Subcutaneous preadipocyte (primary cell): ENCODE measurements at places on chromosomes 12 and 14. TPM values are rescaled to one million over a fixed set of nuclear protein-coding genes. Genes with fewer than 3 reads are reported as not detected.

The DNAI7 gene
- 0.37 TPM in 1 of 2 replicates, not detected in the other for total RNA-seq

The CELA1 gene
- total RNA-seq, result not detected in 2 replicates

The DENR gene
- 26.1 and 35.2 TPM in 2 replicates for total RNA-seq

The POTEM gene
- not detected in 2 replicates for total RNA-seq

The TEX22 gene
- total RNA-seq, result 0.20 and 0.73 TPM in 2 replicates

The C12orf60 gene
- total RNA-seq, result 1.2 and 2.2 TPM in 2 replicates

The OR6C2 gene
- total RNA-seq, result not detected in 2 replicates

The CCDC175 gene
- not detected in 2 replicates for total RNA-seq

The EPYC gene
- not detected in 2 replicates for total RNA-seq

The IRAK3 gene
- 25.0 and 25.6 TPM in 2 replicates for total RNA-seq

The SLC35F4 gene
- total RNA-seq, result 0.59 TPM in 1 of 2 replicates, not detected in the other

The IL23A gene
- 0.20 TPM in 1 of 2 replicates, not detected in the other for total RNA-seq

The PRIMA1 gene
- total RNA-seq, result not detected in 2 replicates
